ENCODE measurements at places on chromosomes 13 and 19.

GRCh38 chr19:1425902-1426301 is 12.3 kb upstream of the RPS15 start:
- DNase-seq = no peak

DNA sequence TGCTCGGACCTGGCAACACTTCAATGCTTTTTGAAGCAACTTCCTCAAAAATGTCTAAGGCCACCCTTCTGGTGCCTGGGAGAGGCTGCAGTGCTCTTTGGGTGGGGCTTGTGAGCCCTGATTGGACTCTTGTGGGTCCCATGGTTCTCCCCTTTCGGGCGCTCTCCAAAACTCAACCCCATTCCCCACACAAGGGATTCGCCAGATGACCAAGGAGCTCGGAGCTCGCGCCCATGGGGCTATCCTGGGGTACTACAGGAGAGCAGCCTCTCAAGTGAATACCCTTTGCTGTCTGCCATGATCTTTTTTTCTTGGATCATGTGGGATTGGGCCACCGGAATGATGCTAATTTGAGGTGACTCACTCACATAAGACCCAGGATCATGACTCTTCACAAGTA is 29.7 kb upstream of the KL start:
- DNase-seq = no peak

DNA sequence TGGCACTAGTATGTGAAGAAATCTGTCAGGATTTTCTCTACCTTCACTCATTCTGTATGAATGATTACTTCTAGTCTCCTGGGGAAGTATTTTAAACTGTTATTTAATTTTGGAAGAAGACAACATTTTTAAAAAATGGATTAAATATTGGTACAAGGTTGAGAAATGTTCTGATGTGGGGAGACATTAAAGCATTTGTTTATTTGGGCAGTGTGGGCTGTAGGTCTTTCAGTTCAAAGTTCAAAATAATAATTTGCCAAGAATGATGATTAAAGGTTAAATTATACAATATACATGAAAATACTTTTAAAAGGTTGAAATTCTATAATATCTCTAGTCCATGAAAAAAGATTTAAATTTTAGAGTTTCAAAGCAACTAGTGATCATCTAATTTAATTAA is 194.7 kb downstream of the NHLRC3 start:
- no peak for DNase-seq

GRCh38 chr19:6064336-6065073 is 45.8 kb downstream of the RFX2 start:
- no peak for DNase-seq

DNA sequence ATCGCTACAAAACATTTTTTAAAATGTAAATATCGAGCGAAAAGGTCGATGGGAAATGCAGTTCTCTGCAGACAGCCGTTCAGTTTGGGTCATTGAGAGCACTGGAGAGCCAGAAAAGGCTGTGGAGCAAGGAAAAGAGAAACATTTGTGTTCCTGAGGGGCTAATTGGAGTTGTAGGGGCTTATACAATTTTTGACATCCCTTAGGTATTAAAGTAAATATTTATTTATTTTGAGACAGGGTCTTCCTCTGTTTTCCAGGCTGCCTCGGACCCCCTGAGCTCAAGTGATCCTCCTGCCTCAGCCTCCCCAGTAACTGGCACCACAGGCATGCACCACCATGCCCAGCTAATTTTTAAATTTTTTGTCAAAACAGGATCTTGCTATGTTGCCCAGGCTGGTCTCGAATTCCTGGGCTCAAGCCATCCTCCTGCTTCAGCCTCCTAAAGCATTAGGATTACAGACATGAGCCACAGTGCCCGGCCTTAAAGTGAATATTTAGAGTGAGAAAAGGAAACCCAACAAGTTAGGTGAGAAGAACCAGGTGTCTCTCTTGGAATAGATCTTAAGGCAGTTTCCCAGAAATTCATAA is 825 bp upstream of the YIF1B start:
- no peak for DNase-seq

GRCh38 chr13:21055511-21056045 is 5.8 kb downstream of the LATS2 start:
- DNase-seq = no peak

- no peak for DNase-seq
Observed at GRCh38 chr19:5090465-5091017, 121.6 kb downstream of the KDM4B start.

GRCh38 chr13:71828564-71828963 is 38.4 kb downstream of the DACH1 start:
- no peak for DNase-seq

All from activated T-helper 1 cell treated with anti-CD3 and anti-CD28 coated beads, Interleukin-2, amount 50 U/mL, for 16 hours (primary cell).